ENCODE measurements at places on chromosomes 2 and 18.

- no peak for DNase-seq
These were observed 43.4 kb downstream of the PLCL1 start for GRCh38 chr2:197847651-197848401.

- DNase-seq = no peak
These were observed 17.9 kb upstream of the SPTBN1 start for GRCh38 chr2:54438271-54438670.

- no peak for DNase-seq
These were observed 89.3 kb downstream of the CSRNP3 start for GRCh38 chr2:165558832-165559231.

DNA sequence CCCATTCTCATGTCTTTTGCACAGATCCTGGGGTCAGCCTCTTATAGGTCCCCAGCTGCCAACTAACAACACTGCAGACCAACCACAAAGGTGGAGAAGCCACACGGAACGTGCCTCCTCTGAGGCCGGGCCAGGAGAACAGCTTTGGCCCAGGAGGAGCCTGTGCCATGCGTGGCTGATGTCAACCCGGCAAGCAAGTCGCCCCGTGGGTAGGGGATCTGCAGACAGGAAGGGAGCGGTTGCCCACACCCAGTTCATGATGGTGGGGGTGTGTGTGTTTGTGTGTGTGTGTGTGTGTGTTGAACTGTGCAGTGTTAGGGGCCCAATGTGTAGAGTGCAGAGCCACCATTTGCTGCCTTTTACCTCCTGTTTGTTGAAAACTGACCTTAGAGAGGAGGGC, 2.4 kb upstream of the CLEC4F start:
- no peak for DNase-seq

- DNase-seq = no peak
These were observed 41.0 kb upstream of the EPC2 start for GRCh38 chr2:148603562-148603920.

GRCh38 chr18:3246635-3247239, 864 bp upstream of the MYL12A start:
- no peak for DNase-seq

- no peak for DNase-seq
These were observed 88.5 kb downstream of the RAB3GAP1 start for GRCh38 chr2:135140606-135141005.

DNA sequence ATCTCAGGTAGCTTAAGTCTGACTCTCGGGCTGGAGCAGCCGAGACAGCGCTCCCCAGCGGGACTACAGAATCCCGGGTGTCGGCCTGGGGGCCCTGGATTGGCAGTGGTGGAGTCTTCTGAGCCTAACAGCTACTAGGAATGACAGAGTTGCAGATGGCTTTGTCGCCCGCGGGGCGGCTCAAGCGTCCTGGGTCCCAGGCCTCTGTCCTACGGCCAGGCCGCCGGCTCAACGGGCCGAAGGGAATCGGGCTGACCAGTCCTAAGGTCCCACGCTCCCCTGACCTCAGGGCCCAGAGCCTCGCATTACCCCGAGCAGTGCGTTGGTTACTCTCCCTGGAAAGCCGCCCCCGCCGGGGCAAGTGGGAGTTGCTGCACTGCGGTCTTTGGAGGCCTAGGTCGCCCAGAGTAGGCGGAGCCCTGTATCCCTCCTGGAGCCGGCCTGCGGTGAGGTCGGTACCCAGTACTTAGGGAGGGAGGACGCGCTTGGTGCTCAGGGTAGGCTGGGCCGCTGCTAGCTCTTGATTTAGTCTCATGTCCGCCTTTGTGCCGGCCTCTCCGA, 8.8 kb downstream of the SIX2 start:
- no peak for DNase-seq

DNA sequence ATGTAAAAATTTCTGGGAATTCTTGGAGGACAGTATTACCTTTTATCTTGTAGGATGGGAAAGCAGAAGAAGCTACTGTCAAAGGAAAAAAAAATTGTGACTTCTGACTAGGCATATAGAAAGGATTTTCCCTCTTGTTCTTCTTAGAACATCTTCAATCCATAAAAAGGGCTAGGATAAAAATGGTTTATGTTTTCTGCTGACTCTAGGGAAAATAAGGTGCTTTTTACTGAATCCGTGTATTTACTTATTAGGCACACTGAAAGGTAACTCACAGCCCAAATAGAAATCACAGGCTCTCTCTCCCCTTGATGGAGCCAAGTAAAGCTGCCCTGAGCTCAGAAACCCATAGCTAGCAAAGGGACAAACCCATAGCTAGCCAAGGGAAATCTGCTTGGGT, 74.6 kb downstream of the EPAS1 start:
- DNase-seq = no peak

DNA sequence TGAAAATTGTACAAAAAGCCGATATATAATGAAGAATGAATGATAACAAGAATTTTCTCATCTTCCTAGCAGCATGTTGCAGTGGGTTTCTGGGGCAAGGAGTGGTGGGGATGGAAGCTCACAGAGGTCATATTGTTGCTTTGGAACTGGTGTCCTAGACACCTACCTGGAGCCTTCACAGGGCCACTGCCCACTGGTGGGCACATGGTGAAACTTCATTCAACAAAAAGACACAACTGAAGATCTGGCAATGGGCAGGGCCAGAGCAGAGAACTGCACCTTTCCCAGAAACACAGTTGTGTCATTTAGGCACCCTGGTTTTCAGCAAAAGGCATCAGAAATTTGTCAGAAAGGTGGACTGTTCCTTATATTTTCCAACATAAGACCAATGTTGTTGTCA, 115.3 kb downstream of the FHOD3 start:
- peak; percentile 40 for DNase-seq

DNA sequence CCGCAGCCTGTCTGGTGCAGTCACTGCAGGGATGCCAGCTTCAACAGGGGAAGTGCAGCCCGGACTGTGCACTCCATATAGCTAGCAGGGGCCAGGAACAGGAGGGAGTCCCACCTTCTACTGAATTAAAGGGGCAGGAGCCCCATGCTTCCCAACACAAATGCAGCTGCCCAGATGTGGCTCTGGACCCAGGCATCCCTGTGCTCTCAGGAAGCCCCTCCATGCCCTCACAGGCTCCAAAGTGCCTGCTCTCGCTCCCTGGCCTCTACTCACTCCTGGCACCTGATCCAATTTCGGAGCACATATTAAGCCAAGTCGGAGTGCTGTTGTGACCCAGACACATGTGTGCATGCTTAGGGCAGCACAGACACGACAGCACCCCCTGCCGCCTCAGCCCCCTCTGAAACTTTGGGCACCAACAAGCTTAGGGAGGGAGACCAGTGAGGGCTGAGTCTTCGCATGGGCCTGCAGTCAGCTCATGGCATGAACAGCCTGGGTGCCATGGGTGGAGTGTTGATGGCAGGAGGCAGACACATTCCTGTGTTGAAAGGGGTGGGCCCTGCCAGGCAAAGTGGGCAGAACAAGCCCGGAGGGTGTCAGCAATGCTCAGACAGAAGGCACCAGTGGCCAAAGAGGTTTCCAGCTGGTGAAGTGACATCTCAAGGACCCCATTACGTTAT, 83.5 kb downstream of the ZNF804A start:
- DNase-seq = no peak

DNA sequence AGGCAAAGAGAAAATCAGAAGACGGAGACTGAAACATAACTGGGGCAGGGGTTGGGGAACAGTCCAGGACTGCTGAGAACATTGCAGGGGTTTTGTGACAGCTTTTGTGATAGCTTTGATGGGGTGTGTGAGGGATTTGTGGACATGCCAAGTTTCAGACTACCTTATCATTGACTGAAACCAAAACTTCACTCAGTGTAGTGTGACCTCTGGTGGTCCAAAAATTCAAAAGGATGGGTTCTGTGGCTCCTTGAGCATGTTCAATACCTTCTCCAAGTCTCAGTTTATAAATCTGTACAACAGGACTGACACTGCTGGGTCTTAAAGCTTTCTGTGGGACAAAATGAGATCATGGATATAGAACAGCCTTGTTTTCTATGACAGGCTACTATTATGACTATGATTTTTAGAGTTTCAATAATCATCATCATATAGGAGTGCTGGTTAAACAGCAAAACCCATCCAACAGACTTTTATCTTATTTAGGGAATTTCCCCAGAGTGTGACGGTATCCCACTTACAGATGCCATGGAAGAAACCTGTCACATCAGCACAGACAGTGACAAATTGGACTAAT, 259.2 kb upstream of the SLC14A2 start:
- DNase-seq = no peak

DNA sequence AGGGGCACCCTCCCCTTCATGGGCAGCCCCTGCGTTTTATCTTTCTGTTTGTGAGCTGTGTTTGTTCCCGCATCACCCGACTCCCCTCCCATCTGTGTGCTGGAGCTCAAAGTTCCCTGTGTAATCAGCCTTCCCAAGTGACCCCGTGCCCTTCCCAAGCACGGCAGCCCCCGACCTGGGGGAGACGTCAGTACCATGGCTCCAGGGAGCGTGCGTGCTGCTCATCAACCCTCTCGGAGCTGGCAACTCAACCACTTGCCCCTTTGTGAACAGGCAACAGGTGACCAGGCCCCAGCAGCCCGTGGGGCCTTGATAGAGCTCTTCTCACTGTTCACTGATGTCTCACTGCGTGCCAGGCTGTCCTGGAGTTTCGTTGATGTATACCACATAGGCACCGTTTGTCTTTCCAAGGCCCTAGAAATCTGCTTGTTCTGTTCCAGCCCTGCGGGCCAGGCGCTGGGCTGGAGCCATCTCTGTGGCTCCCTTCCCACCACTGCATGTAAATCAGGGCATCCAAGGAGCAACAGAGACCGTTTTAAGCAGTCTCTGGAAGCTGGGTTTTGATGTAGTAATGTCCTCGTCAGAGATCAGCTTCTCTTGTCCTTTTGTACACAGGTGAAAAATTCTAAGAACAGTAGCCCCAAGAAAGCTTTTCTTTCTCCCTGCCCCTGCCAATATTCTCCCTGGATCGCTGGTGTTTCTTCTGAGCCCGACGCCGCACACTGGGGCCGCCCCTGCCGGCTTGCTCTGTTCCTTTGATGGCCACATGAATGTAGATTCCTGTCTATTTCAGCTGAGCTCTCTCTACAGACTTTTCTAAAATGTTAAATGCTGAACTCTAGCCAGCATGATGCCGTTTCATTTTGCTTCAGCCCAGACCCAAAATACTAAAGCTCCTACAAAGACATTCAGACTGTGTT, 107.0 kb upstream of the PTPRM start:
- DNase-seq = no peak

DNA sequence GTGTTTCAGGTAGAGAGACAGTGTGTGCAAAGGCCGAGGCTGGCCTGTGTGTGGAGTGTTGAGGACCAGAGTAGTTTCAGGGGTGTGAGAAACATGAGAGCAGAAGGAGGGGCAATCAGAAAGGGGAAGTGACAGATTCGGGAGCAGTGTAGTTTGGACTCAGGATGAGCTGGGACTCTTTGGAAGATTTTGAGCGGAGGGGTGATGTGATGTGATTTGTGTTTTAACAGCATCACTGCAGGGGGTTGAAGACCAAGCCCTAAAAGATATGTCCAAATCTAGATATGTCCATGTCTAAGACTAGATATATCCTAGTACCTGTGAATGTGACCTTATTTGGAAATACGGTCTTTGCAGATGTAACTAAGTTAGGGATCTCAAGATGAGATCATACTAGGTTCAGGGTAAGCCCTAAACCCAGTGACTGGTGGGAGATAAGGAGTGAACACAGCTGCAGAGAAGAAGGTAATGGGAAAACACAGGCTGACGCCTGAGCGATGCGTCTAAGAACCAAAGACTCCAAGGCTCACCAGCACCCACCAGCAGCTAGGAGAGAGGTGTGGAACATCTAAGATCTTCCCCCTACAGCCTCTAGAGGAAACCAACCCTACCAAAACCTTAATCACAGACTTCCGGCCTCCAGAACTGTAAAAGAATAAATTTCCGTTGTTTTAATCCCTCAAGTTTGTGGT, 38.5 kb upstream of the MYO3B start:
- DNase-seq = no peak

GRCh38 chr2:23350041-23350791, 34.8 kb upstream of the KLHL29 start:
- DNase-seq = no peak

GRCh38 chr2:218317303-218317630, 25.0 kb upstream of the TMBIM1 start:
- no peak for DNase-seq

DNA sequence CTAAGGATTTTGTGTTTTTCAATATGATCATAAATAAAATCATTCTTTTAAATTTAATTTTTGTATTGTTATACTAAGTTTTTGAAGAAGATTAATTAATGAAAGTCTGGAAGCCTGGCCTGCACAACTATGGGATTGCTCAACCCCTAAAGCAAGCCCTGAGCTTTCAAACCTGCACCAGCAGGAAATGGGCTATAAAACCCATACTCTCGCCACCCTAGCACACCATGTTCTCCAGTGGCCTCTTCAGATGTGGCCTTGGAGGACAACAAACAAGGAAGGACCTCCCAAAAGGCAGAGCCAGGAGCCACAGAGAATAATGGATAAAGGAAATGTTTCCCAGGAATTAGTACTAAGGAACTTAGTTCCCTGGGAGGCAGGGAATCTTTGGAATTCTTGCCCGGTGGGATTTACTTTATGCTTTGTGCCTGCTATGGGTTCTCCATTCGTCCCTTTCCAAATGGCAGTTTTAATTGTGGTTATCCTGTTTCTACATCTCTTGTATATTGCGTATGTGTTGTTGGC, 212.5 kb downstream of the ZFP36L2 start:
- DNase-seq = no peak

GRCh38 chr2:136966485-136966884, 201.1 kb downstream of the THSD7B start:
- DNase-seq = no peak

- DNase-seq = no peak
These were observed 11.7 kb downstream of the LYPD6B start for GRCh38 chr2:149050188-149050587.

- DNase-seq = no peak
These were observed 10.4 kb downstream of the TBR1 start for GRCh38 chr2:161426455-161426921.

GRCh38 chr2:142165790-142166189, 35.0 kb upstream of the LRP1B start:
- DNase-seq = peak; percentile 11

GRCh38 chr2:1738646-1739302, 5.5 kb downstream of the PXDN start:
- DNase-seq = no peak

DNA sequence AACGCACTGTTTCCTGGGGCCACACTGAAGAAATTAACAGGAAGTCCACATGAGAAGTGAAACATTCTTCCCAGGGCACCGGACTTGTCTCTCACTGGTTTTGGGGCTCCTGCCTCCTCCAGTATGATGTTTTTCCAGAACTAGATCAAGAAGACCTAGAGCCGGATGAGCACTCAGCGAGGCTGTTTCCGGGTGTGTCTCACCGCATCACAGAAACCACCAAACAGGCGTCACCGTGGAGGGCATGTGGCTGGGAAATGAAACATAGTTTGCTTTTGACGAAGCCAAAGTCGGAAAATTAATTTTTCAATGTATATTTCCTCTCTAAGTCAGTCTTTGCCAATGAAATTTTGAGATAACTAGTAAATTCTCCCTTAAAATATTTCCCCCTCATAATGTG, 314.0 kb upstream of the SALL3 start:
- no peak for DNase-seq

DNA sequence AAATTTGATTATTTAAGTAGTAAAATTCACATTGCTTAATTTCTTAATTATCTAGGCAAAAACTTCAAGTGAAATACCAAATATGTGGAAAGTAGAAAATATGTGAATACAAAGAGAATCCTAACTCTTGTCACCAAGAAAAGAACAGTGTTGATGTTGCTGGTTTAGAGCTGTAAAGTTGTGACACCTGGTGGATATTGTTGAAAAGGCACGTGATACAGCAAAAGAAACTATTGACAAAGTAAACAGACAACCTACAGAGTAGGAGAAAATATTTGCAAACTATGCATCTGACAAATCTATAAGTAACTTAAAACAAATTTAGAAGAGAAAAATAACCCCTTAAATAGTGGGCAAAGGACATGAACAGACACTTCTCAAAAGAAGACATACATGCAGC, 25.6 kb upstream of the ZC3H15 start:
- no peak for DNase-seq

Data from A549 (cell line).